Activated T-cell treated with anti-CD3 and anti-CD28 coated beads for 24 hours (primary cell): ENCODE measurements at places on chromosomes 3 and 15.

DNA sequence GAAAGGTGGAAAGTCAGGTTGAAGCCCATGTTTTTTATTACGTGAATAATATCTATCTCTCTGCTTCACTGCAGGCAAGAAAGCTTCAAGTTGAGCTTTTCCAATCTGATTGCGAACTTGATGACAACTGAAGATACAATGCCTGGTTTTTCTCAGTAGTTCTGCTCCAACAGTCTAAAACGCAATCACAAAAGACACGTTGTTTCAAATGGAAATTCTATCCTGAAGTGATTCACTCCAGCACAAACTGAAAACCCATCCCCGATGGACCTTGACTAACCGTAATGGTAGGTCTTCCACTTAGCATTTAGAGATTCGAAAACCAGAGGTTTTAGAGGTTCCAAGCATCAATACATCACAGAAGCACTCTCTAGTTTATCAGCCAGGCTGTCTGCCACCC, 10.6 kb downstream of the B4GALT4 start:
- no peak for DNase-seq

DNA sequence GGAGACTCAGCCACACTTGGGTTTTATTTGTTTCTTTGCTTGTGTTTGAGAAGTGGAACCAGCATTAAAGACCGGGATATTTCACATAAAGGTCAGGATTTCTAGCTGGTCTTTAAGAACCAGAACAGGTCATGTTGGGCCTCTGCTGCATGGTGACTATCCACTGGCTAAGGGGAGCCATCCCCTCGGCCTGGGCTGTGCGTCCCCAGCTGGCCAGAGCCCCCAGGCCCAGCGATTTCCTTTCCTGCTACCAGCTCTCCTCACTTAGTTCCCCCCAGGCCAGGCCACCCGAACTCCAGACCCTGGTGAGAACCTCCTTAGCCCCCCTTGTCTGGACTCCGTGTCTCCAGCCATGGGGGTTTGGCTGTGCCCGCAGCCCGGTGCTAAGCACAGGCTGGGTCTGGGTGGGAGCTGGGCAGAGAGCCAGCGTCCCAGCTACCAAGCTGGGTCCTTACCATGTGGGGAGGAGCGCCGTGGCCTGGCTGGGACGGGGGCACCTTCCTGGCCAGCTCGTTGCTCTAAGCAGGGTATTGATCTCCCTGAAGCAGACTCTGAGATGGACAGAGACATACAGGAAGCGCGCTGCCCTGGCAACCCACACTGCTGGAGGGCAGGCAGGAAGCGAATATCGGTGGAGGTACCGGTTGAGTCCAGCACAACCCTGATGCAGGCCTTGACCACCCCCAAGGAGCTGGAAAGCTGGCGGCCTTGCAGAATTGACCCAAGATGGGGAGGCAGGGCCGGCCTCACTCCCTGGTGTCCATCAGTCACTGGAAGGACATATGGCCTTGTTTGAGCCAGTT, 49.4 kb downstream of the KLF15 start:
- no peak for DNase-seq

DNA sequence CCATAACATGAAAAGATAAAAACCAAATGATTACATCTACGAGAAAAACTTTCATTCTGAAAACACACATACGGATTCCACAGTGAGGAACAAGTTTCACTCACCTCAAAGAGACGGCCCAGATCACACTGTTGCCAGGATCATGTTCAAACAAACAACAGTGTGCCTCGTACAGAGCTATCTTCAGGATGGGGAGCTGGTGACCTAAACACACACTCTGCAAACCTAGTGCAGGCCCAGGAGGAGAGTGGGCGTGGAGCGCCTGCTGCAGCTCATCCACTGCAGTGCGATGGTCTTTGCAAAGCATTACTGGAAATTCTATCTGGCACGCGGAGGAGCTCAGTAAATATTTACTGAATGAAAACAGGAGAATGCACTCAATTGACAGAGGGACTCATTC, 38.5 kb downstream of the TAMM41 start:
- no peak for DNase-seq

DNA sequence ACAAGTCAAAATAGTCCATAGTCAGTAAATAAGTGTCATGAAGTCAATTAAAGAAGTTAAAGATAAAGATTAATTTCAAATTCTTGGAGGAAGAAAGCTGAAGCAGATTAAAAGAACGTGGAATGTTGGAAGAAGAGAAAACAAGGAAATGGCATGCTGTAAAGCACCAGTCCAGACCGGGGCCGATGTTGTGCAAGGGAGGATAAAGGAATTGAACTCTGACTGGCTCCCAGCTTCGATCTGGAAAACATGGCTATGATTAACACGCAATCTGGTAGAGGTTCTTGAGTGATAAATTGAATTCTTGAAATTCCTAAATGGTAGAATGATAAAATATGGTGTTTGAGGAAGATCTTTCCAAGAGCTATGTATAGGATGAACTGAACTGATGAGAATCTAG, 194.4 kb downstream of the MEIS2 start:
- no peak for DNase-seq

DNA sequence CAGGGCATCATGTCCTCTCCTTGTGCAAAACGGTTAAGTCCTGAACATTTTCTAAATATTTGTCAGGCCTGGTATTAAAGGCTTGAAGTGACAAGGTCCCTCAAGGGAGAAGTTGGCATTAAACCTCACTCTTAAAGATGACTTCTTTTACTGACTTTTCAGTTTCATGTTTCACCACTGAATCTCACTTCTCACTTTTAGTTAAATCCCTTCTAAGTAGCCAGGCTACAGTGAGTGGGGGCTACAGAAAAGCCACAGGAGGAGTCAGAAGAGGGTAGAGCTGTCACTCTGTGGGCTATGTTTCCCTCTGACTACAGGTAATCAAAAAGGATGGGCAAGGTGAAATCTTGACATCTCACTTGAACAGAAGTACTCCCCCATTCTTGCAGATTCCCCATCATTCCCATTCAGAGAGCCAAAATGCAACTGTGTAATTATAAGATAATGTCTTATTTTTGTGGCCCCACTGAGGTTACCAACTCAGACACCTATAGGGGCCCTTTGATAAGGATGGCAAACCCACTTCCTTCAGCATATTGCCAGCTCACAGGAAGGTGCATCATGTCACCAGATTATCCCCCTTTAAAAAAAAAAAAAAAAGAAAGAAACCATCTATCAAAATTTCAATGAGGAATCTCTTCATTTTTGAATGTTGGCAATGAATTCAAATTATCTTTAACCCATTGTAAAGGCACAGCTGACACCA, 790.1 kb upstream of the CFAP20DC start:
- no peak for DNase-seq

GRCh38 chr3:57961177-57961827, 46.9 kb upstream of the FLNB start:
- no peak for DNase-seq

GRCh38 chr3:46970391-46971091, 6.0 kb downstream of the CCDC12 start:
- DNase-seq: no peak

DNA sequence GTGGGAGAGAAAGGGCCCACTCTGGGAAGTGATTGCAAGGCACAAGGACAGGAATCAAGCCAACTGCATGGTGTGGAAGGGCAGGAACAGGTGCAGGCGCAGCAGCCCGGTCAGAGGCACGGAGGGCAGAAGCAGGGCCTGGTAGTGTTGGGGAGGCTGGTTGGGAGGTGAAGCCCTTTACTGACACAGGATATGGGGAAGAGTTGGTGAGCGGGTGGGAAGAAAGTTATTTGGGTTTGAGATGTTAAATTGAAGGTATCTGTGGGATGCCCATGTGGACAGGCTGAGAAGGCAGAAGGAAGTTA, 83.6 kb upstream of the ABHD2 start:
- DNase-seq: no peak

DNA sequence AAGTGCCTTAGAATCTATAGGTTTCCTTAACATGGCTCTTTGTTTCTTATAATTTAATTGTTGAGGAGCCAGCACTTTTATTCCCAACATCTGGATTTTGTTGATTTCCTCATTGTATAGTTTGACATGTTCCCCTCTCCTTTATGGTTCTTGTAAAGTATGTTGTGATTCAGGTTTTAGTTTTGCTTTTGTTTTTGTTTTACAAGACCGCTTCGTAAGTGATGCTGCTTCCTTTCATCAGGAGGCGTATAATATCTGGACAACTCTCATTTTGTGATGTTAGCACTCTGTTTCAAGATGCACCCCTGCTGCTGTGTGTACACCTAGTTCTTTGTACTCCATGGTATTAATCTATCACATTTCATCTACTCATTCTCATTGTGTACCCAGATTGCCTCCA, 48.7 kb downstream of the SLC49A4 start:
- no peak for DNase-seq

DNA sequence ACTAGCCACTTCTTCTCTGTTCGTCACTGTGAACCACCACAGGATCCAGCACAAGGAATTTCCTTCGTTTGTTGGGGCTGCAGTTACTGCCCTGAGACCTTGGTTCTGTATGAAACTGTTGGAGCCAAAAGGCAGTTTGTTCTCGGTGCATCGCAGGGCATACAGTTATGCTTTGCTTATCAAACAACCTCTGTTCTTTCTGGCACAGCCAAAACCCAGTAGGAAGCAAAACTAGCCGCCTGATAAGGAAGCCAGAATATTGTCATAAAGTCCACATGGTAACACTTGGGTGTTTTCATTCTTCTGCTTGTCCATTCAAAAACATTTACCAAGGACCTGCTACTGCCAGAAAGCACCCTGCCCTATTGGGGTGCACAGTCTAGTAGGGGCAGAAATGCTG, 116.1 kb downstream of the RAB11A start:
- DNase-seq: no peak

GRCh38 chr3:58441514-58442450, 8.2 kb upstream of the PDHB start:
- no peak for DNase-seq
